ENCODE measurements at places on chromosomes 3 and 15.
A peak's percentile ranks its signal among the peaks of the same experiment; 100 is the strongest.

DNA sequence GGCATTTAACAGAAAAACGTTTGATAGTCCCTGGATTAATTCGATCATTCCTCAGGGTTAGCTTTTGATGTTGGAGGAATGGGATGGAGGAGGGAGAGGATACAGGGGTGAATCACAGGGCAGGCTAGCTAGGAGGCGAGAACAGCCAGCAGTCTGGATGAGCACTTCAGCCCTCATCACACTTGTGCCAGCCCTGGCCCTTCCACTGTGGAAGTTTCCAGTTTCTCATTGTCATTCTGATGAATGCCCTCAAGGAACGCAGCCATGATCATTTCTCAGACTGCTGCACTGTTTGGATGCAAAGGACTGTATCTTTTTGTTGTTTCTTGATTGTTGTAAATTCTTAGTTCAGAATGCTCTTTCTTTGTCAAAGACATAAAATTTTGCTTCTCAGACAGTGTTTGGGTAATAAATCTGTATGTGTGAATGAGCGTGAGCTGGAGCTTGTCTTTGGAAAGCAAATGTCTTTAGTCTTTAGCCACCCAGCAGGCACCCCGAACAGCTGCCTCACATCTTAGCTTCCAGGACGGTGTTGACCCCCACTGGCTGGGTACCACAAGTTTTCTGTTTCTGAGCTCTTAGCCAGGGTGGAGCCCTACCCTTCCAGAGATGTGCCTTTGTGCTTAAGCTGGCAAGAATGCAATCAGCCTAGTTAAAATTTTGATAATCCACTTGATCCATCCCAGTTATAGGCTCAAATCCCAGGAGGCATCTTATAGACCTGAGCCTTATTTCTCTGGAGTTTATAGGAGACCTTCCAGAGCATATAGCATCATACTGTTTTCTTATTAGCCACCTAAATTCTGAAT lies 121.1 kb downstream of the PDCD6IP start:
- no peak for DNase-seq

- no peak for DNase-seq
These were observed 11.2 kb downstream of the CDCP1 start for GRCh38 chr3:45134758-45135521.

DNA sequence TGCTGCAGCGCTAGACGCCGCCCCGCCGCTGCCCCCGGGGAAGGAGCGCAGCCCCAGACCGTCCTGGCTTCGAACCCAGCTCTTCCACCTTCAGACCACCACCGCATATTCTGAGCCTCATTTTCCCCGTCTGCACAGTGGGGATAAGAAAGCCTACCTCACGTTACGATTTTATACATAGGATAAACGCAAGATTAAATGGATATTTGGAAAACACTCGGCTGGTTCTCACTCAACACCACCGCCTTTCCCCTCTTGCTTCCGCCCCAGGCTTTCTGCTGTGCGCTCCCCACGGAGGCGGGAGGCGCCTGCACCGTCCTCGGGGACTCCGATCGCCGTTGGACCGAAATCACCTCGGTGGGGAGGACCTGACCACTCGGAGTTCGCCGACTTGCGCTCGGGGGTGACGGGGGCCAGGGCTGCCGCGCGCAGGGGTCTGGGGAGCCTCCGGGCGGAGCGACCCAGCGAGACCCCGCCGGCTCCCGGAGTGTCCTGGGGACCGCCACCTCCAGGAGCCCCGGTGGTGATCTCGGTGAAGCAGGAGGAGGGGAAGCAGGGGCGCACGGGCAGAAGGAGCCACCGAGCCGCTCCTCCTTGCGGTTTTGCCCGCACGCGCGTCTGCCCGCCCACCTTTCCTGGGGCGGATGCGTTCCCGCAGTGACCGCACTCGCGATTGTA lies 4.0 kb downstream of the FBXL22 start:
- peak; percentile 18 for DNase-seq

- no peak for DNase-seq
These were observed 5.2 kb upstream of the EBLN2 start for GRCh38 chr3:73056014-73056844.

DNA sequence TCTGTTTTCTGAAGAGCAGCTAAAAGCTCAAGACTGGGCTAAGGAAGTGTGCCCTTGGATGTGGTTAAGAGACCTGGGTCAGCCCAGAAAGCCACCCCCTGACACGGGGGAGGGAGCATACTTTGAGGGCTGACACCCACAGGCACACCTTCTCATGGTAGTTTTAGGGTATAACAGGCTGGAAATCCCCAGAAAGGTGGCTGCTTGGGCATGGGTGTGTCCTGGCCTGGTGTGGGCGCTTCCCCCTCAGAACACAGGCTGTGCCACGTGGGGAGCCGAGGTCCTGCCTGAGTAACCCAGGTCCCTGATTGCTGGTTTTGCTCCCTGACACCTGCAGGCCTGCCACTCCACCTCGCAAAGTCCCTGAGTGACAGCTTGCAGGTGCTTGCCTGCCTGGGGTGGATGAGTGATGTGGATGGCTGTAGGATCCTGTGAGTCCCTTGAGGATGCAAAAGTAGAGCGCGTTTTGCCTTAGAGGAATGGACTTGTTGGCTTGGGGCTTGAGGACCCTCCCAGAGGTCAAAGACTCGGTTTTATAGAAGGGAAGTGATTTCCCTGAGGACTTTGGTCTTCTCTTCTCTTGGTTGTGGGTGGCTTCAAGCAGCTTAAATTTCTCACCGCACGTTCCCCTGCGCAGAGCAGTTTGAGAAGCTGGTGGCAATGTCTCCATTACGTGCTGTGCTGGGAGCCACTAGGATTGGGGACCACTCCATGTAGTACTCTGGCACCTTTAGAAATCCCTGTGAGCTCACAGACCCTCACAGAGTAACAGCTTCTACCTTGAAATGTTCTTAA lies 94.4 kb downstream of the DNASE1L3 start:
- DNase-seq = peak; percentile 28

- DNase-seq = no peak
These were observed 619.9 kb downstream of the FOXP1 start for GRCh38 chr3:70963431-70964275.

DNA sequence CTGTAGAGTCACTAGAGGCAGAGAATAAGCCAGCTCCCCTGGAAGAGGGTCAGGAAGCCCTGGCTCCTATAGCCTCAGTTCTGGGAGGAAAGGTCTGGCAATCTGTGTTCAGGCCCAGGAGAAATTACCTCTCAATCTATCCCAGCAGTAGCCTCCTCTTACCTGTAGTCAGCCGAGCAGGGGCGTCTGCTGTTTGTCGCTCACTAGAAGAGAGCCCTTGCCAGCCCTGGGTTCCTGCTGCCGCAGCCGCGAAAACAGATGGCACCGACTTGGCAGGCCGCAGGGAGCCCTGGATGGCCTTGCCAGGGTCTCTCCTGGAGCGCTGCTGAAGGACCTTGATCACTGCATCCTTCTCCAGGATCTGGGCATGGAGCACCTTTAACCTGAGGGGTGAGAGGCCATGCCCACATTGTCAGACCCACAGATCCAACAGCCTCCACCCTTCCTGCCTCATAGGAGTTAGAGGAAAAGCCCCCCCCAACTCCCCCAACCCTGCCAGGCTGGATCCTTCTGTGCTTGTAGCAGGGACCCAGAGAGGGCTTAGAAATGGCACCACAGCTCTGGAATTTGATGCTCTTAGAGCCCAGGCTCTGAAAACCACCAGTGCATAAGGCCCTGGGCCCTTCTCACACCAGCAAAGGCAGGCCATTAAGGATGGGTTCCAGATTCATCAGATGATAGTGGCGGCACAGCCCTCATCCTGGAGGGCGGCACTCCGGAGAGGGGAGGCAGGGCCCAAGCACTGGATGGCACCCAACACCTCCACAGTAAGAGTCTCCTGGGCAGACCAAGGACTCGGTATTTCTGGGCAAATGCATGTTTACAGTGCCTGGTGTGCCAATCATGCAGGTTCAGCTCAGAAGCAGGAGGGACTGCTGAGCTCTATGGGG lies 14.9 kb downstream of the AMOTL2 start:
- no peak for DNase-seq

DNA sequence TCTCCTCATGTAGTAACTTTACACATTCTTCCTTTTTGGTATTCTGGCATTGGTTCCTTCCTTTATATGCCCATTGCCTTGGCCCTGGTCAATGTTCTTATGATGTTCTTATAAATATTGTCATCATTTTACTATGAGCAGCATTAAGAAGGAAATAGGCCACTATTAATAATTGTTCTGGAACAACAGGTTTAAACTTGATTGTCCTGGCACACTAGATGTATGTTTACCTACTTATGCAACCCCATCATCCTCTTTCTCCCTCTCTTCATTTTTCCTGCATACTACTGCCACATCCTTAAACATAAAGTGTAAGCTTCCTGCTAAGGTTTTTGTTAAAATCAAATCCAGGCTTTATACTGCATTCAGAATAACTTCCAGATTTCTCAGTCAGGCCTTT lies 114.7 kb downstream of the THRB start:
- no peak for DNase-seq

GRCh38 chr3:14991151-14991742 lies 43.9 kb downstream of the NR2C2 start:
- DNase-seq = no peak

DNA sequence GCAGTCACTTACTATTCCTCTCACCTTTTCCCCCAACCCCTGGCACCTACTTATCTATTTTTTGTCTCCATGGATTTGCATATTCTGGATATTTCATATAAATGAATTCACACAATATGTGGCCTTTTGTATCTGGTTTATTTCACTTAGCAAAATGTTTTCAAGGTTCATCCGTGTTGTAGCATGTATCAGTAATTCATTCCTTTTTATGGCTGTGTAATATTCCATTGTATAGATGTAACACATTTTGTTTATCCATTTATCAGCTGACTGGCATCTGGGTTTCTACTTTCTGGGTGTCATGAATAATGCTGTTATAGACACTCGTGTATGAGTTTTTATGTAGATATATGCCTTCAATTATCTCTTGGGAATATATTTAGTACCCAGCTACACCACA lies 5.8 kb downstream of the MNS1 start:
- DNase-seq = no peak

DNA sequence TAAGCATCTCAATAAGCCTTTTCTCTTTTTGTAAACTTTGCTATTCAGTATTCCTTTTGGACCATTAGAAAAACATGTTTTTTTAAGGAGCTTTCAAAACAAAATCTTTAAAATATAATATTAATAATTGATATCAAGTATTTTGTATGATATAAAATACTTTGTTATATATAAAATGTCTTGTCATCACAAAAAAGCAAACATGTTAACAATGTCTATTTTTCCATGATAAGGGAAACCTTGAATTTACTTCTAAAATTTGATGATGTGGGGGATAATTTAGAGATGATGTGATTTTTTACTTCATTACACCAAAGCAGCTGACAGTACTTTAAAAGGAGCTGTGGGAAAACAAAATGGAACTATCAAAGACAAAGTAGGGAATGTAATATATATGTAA lies 887.7 kb downstream of the SI start:
- no peak for DNase-seq

- no peak for DNase-seq
These were observed 106.4 kb upstream of the PTX3 start for GRCh38 chr3:157330206-157330605.

DNA sequence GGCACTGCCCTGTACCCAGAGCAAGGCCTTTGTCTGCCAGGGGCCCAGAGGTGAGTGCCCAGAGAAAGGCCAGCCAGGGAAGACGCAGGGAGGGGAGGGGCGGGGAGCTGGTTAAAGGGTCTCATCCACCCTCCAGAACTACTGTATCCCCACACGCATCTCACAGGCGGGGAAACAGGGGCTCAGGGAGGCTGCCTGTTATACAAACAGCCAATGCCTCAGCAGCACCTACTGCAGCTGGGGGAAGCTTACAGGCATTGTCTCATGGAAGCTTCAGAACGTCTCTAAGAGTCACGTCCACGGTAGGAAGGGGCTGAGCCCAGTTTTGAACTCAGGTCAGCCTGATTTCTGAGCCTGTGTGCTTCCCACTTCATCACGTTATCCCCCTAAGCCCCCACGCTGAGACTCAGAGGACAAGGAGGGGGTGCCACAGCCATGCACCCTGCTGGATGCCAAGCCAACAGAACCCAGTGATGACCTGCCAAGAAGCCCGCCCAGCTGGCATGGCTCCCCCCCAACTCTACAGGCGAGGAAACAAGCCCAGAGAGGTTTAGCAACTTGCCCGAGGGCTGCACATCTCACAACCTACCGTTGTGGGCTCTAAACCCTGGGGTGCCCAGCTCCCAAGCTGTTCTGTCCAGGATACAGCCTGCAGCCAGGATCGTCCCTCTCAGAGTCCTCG lies 54.5 kb downstream of the IQSEC1 start:
- no peak for DNase-seq

- DNase-seq = no peak
These were observed 199.8 kb downstream of the TCF12 start for GRCh38 chr15:57118013-57118799.

DNA sequence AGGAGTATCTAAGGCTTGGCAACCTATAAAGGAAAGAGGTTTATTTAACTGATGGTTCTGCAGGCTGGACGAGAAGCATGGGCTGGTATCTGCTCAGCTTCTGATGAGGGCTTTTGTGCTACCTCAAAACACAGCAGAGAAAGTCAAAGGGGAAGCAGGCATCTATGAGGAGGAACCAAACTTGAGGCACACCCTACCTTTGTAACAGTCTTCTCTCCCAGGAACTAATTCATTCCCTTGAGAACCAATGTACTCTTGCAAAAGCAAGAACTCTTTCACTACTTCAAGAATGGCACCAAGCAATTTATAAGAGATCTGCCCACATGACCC lies 109.0 kb downstream of the CGGBP1 start:
- no peak for DNase-seq

DNA sequence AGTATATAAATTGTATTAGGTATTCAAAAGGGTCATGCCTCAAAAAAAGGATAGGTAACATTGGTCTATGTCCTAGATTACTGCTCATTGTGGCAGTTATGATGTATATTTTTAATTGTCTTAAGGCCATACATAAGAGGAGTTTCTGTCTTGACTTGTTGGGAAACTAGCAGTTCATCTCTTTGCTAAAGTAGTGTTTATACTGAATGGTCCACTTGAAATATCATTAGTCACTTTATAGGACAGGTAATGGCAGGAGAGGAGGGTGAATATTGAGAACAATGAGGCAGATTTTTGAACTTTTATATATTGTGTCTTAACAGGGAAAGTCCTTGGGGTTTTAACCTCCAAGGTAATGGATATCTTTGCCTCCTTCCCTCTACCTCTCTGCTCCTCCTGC lies 58.4 kb downstream of the TP63 start:
- DNase-seq = no peak

DNA sequence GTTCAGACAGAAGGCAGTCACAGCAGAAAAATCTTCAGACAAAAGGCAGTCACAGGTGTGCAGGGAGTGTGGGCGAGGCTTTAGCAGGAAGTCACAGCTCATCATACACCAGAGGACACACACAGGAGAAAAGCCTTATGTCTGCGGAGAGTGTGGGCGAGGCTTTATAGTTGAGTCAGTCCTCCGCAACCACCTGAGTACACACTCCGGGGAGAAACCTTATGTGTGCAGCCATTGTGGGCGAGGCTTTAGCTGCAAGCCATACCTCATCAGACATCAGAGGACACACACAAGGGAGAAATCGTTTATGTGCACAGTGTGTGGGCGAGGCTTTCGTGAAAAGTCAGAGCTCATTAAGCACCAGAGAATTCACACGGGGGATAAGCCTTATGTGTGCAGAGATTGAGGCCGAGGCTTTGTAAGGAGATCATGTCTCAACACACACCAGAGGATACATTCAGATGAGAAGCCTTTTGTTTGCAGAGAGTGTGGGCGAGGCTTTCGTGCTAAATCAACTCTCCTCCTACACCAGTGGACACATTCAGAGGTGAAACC lies 27.6 kb downstream of the ZNF589 start:
- peak; percentile 64 for DNase-seq

GRCh38 chr3:20696388-20697150 lies 510.6 kb upstream of the SGO1 start:
- DNase-seq = no peak
